NCI-H2029 (cell line): ENCODE measurements at places on chromosomes 2 and 18.

- DNase-seq: no peak
Observed at GRCh38 chr2:208036357-208036756, 11.0 kb upstream of the PLEKHM3 start.

GRCh38 chr2:130871843-130872740, 35.4 kb downstream of the ARHGEF4 start:
- DNase-seq: no peak

DNA sequence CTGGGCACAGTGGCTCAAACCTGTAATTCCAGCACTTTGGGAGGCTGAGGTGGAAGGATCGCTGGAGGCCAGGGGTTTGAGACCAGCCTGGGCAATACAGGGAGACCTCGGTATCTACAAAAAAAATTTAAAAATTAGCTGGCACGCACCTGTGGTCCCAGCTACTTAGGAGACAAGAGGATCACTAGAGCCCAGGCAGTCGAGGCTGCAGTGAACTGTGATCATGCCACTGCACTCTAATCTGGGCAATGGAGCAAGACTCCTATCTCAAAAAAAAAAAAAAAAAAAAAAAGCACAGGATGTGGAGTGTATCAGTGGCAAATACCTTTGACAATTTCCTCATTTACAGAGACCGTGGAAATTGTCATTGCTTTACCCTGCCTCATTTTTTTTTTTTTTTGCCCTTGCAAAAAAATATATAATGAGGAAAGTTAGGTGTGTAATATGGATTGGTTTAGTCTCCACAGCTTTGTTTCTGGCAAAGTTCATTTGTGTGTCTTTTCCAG, 20.9 kb upstream of the PPP1CB start:
- DNase-seq: no peak

DNA sequence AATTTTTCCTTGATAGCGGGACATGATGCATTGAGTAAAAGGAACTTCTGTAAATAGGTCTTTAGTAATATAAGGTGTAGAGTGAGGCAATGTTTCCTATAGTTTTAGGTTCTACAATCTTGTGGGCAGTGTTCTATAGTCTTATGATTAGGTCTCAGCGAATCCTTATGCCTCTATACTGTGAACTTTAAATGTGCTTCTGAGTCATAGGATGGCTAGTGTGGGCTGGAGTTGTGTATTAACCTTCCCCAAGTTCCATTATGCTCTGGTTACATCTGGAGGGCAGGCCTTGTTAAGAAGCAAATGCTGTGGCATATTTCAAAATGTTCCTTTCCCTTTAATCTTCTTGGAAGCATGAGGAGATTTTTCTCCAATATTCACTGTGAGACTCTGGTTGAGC, 73.5 kb downstream of the ROCK2 start:
- DNase-seq: no peak

- peak; percentile 15 for DNase-seq
Observed at GRCh38 chr18:3998698-3999333, 456.3 kb downstream of the DLGAP1 start.

GRCh38 chr2:115161081-115161770, 718.8 kb downstream of the DPP10 start:
- DNase-seq: peak; percentile 57

GRCh38 chr2:159455330-159455918, 160.9 kb downstream of the BAZ2B start:
- no peak for DNase-seq

- no peak for DNase-seq
Observed at GRCh38 chr2:152500772-152501171, 165.8 kb downstream of the FMNL2 start.

- DNase-seq: no peak
Observed at GRCh38 chr2:177724398-177725287, 332.1 kb downstream of the AGPS start.

GRCh38 chr18:6251084-6251483, 163.6 kb downstream of the L3MBTL4 start:
- DNase-seq: no peak

GRCh38 chr18:35694808-35695207, 113.3 kb downstream of the GALNT1 start:
- no peak for DNase-seq

GRCh38 chr2:48940606-48941005, 185.1 kb upstream of the LHCGR start:
- DNase-seq: no peak

GRCh38 chr18:23228102-23229061, 93.1 kb downstream of the CABLES1 start:
- DNase-seq: no peak

- no peak for DNase-seq
Observed at GRCh38 chr2:39648580-39648979, 17.1 kb upstream of the TMEM178A start.

DNA sequence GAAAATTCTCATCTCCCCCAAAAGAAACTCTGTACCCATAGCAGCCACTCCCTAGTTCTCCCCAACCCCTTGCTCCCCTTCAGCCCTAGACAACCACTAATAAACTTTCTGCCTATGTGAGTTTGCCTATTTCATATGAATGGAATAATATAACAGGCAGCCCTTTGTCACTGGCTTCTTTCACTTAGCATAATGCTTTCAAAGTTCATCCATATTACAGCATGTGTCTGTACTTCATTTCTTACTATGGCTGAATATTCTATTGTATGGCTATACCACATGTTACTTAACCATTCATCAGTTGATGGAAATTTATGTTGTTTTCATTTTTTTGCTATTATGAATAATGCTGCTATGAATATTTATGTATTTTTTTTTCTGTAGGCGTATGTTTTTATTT, 442.9 kb downstream of the SLC4A3 start:
- DNase-seq: no peak

GRCh38 chr2:208300847-208301618, 35.0 kb downstream of the PIKFYVE start:
- no peak for DNase-seq

DNA sequence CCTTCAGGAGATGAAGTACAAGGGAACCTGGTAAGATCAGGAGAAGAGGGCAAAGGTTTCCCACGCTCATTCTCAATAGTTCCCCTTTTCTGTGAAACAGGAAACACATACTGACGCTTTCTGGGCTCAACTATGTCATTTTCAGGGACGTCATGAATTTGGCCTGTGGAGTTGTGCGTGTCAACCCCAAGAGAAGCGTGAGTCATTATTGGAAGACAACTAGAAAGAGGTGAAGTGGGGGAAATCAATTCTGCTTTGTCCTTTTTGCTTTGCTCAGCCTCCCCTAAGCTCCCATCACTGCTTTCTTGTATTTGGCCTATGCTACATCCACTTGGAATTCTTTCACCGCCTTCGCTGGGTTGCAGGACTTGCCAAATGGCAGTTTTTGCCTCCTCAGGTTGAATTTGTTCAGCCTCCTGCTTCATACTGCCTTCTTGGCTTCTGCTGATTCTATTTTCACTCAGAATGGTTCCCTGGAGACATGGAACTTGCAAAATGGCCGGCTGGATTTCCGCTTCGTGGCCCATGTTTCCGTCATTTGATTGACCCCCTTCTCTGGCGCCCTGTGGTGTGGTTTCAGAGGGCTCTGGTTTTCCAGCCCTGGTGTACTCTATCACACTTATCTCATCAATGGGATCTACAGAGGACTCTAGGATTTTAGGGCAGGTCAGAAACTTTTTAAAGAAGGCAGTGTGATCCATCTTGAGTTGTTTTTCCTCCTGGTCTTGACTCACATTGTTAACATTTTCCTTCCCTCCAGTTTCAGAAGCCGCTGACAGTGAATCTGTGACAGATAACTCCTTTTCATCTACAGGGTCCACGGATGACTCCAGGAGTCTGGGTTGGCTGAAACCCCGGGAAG, 93.3 kb downstream of the ALPK2 start:
- no peak for DNase-seq

- no peak for DNase-seq
Observed at GRCh38 chr2:182636699-182637098, 79.4 kb upstream of the DNAJC10 start.

GRCh38 chr2:24856791-24857211, 63.2 kb downstream of the ADCY3 start:
- DNase-seq: no peak

- DNase-seq: no peak
Observed at GRCh38 chr2:3434654-3435053, 55.2 kb downstream of the TRAPPC12 start.

DNA sequence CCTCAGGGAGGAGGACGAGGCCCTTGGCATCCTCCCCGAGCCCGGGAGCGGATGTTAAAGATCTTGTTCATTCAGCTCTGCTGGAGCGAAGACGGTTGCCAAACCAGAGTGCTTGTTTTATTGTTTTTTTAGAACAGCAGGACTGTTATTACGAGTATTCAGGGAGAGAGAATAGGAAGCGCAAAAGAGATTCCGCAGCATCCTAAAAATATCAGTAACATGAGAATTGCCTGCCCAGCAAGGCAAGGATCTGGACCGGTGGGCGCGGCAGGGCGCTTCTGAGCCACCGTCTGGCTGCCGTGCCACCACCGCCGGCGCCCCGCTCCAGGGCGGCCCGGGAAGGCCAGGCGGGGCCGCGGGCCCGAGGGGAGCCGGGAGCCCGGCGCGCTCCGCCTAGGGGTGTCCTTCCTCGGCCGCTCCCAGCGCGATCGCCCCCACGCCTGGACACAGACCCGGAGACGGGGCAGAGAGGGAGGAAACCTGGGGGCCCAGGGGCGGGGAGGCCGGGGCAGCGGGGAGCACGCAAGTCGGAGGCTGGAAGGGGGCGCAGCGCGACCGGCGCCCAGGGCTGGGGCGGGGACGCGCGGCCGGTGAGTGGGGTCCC, 843 bp downstream of the CYS1 start:
- DNase-seq: no peak
